ENCODE measurements at places on chromosomes 4 and X. TPM values are rescaled to one million over a fixed set of nuclear protein-coding genes. Genes with fewer than 3 reads are reported as not detected.

The BMX gene
- total RNA-seq = not detected

The ESX1 gene
- total RNA-seq = not detected

The FDCSP gene
- not detected for total RNA-seq

The MAGEA4 gene
- not detected for total RNA-seq

The ODAPH gene
- not detected for total RNA-seq

The LNX1 gene
- total RNA-seq = not detected

The ARHGEF6 gene
- 87.8 TPM for total RNA-seq

GRCh38 chr4:6852582-6852981, 57.0 kb upstream of the TBC1D14 start:
- DNase-seq = no peak

DNA sequence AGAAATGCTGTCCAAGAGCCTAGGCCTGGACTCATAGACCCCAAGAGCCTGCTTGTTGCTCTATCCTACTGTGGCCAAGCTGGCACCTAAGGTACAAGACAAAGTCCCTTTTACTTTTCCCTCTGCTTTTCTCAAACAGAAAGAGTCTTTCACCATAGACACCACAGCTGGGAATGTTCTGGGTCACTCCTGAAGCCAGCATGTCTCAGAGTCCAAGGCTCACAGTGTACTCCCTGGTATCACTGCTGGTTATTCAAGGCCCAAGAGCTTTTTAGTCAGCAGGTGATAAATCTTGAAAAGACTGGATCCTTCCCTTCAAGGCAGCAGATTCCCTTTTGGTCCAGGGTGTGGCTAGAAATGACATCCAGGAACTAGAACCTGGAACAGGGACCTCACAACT, 328.8 kb downstream of the IQCM start:
- DNase-seq = no peak

- no peak for DNase-seq
These were observed 524 bp upstream of the RPS3A start for GRCh38 chr4:151098979-151099228.

DNA sequence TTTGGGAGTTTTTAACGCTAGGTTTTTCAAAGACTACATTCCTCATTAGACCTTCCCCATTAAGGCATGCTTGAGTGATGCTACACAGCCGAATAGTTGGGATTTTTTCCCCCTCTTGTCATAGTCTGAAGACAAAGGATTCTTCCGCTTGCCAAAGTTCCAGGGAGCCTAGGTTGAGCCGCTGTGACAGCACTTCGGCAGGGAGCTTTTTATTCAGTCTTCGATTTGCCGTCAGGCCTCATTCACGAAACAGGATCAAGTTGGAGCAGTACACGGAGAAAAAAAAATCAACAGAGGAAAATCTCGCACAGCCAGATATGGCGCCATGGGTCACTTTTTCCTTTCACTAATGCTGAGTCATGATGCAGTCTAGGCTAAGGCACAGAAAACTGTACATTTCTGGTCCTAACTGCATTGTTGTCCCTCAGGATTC, 24.3 kb downstream of the SHROOM3 start:
- DNase-seq = no peak

GRCh38 chr4:52098618-52099017, 47.5 kb downstream of the SPATA18 start:
- no peak for DNase-seq

GRCh38 chr4:83548151-83548905, 12.4 kb downstream of the GPAT3 start:
- DNase-seq = no peak

DNA sequence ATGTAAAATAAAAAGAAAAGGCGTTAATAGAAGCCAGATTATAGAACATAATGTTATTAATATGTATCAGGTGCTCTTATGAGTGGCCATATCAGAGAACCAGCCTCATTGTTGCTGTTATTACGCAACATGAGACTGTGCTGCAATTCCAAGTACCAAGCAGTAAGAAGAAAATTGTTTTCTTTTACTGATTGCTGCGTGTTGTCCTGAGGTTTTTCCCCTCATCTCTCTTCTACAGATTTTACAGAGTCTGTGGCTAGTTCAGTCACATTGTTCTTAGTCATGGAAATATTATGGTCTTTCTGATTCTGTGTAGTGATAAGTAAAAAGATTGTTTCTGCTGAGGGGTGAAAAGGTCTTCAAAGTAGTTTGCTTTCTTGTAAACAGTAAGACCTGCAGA, 55.9 kb downstream of the NPNT start:
- DNase-seq = no peak

- peak; percentile 80 for DNase-seq
These were observed 65.6 kb downstream of the ASB9 start for GRCh38 chrX:15204130-15204751.

- DNase-seq = no peak
These were observed 562.8 kb upstream of the IGFBP7 start for GRCh38 chr4:57672846-57673433.

DNA sequence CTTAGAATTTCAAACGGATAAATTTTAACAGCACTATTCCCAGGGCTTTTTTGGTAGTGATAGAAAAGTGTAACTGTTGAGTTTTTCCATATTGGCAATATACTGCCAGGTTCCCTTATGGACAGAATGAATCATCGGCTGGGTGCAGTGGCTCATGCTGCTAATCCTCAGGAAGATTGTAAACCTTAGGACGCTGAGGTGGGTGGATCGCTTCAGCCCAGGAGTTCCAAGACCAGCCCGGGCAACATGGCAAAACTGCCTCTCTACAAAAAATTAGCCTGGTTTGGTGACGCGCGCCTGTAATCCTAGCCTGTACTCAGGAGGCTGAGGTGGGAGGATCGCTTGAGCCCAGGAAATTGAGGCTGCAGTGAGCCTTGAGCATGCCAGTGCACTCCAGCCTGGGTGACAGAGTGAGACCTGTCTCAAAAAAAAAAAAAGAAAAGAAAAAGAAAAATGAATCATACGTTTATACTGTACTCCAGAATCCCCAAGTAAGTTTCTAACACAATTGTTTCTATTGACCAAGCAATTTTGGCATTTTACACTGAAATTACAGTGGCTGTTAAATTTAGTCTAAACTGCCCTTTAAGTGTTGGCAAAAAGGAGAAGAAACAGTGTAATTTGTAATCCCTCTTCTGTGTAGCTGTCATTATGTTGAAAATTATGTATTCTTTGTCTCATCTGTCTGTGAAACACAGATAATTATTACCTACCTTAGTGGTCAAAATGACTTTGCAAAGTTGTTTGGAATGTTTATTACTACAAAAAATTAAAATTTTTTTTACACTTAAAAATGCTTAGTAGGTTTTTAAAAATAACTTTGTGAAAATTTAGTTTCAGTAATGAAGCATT, 1.8 kb downstream of the SLC30A9 start:
- DNase-seq = no peak

DNA sequence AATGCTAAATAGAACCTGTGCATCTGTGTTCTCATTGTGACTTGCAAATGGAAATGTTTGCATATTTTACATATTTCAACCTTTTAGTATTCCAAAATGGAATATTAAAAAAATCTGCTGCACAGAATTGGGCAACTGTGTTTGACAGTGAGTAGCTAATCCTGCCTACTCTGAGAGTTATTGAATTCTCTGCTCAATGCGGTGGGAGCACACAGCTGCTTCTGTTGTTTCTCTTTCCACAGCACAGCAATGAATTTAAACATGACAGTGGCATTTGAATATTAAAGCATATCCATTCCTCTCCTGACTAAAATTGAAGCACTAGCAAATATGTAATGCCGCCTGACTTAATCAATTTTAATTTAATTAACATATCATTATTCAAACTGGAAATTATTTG, 366.6 kb downstream of the GASK1B start:
- DNase-seq = no peak

DNA sequence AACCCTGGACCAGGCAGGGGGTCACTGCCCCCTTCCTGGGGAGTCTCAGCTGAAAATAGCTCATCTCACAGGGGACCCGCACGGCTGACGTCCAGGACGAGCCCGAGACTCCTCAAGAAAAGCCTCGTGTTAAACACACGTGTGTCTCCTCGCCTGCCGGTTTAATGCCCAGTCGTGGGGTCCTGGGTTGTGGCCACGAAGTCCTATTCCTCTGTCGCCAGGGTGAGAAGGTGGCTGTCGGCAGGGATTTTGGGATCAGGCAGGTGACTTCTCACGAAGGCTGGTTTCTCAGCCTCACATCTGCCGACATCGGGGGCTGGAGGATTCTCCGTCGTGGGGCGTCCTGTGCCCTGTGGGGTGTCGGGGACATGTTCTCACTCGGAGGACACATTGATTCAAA, 44.3 kb upstream of the PPP2R3B start:
- DNase-seq = no peak

DNA sequence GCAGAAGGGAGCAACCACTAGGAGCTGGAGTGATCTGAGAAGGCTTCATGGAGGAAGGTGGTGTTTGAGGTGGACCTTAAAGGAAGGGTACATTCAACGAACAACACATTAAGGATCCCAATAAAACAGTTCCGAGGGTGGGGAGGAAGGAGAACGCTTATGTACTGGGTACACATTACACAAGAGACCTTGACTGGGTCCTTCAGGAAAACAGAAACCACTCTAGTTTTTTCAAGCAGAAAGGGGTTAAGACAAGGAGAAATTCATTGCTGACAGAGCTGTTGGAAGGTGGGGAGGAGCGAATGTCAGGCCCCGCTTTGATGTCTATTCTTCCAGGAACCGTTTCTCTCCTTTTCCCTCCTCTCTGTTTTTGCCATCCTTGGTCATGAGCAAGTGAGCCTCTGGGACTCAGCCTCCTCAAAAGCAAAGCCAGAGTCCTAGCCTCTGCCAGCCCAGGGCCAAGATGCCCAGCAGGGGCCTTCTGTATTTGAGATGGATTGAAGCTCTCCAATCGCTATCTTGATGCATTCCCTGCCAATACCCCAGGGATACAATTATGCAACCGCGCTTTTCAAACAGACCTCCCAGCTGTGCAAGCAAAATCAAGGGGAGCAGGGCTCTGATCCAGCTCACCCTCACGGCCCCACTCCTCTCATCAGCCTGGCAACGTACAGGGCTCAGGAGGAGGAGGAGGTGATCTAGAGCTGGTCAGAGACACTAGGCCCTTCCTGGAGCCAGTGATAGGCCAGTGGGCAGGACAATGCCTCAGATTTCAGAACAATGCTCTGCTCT, 48.4 kb downstream of the ZBTB49 start:
- no peak for DNase-seq
